ENCODE measurements at places on chromosomes 11 and 22.

DNA sequence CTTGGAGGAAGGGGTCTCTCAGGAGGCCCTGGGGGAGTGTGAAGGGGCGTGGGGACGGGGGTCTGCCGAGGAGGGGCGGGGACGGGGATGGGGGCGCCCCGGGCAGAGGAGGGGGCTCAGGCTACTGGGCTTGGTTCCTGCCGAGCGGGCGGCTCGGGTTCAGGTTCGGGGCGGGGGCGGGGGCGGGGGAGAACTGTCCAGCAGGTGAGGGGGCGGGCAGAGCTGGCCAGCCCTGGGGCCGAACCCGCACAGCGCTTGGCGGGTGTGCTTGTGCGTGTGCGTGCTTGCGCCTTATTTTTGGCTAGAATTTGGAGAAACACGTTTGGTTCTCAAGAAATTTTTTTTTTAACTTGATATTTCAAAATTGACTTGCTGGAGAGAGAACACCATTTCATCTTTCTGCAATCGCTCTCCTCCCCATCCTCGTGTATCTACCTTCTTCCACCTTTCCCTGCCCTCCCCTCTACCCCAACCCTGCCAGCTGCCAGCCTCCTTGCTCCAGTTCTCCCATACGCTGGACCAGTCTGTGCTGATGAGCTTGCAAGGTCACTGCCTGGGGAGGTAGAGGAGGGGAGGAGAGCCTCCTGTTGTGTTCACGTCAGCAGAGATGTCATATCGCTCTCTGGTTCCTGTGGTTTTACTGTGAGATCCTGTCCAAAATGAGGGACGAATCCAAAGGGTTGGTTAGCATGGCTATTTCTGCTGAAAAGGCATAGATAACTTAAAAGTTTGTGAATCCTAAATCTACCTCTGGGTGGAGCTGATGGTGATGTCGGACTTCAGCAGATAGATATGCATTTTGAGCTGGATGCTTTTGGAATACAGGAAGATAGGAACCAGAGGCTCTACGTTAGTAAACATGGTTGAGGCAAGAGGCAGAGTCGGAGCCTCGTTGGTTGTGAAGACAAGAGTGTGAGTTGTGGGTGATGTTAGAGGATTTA is 668 bp downstream of the MADD start:
- no peak for DNase-seq

GRCh38 chr11:95108671-95109551 is 19.3 kb downstream of the ENDOD1 start:
- no peak for DNase-seq

- DNase-seq = no peak
These were observed 964.9 kb upstream of the CCDC90B start for GRCh38 chr11:84250834-84251613.

GRCh38 chr11:14908214-14908880 is 16.3 kb upstream of the CYP2R1 start:
- DNase-seq = no peak

DNA sequence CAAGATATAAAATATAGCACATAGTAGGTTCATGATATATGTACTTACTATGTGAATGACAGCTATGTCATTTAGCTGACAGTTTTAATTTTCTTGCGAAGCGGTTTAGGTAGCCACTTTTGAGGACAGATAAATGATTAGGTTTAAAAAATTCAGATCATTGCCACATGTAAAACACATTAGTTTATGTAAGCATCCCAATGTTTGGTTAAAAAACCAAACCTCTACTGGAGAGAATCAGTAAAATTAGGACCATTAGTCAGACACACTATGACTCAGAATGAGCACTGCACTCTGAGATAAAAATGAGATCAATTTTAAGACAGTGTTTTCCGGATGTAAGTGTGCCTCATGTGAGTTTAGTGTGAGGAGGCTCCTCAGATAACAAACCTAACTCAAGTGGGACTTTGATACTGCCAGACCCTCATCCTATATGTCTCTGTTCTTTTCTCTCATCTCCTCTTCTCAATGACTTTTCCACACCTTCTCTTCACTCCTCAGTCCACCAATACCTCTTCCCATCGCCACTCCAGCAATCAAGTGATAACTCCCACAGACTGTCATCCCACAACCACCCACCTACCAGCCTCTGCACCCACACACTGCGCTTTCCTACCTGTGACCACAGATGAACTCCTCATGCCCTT is 6.8 kb upstream of the OR2AT4 start:
- DNase-seq = no peak
